NCI-H748 treated with DMSO at 0.1 percent for 48 hours (cell line): ENCODE measurements at places on chromosomes 7 and 10.

GRCh38 chr10:49631975-49632374 is 18.1 kb downstream of the CHAT start:
- no peak for DNase-seq

GRCh38 chr10:131210181-131210580 is 101.3 kb downstream of the TCERG1L start:
- no peak for DNase-seq

- no peak for DNase-seq
These were observed 14.1 kb upstream of the MYH16 start for GRCh38 chr7:99258501-99258900.

DNA sequence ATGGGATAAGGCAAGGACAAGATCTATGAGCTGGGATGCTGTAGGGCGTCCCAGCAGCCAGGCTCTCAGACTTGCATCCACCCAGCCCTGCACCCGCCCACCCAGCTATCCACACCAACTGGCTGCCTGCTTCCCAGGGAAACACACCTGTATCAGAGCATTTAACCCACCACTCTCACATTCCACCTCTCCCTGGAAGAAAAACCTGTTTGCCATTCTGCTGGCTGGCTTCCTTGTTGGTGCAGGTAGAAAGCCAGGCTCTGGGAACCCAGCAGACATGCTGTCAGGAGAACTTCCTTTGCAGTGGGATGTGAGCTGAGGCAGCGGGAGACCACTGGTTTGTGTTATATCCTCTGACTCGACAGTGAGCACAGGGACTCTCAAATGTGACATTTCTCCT is 67.0 kb downstream of the FAM241B start:
- no peak for DNase-seq

GRCh38 chr7:44891791-44892190 is 6.5 kb upstream of the PURB start:
- no peak for DNase-seq

DNA sequence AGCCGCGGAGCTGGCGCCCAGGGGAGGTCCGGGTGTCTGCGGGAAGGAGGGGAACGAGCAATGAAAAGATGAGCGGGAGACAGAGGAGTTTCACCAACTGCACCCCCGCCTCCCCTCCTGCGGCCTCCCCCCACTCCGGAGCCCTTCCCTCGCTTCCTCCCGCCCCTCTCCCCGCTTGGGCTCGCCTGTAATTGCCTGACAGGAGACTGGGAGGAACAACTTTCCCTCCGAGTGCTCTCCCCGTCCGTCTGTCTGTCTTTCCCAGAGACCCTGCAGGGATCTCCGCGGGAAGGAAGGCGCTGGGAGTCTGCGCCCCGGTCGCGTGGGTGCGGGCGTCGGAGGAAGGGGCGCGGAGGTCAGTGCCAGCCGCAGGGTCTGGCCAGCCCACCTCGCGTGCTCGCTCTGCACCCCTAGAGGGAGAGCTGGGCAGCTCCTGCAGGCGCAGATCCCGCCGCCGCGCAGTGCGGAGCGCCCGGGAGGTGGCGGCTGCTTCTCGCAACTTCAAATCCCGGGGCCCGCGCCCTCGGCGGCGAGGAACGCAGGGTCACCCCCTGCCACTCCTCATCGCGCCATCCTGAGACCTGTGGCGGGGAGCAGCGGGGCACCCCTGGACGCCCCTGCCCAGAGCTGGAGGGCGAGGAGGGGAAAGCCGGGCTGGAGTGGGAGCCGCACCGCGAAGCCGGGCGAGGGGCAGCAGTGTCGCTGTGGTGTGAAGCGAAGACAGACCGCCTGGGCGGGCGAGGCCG is 511 bp upstream of the NRP1 start:
- DNase-seq: peak; percentile 54

- no peak for DNase-seq
These were observed 227.7 kb downstream of the MGMT start for GRCh38 chr10:129694691-129695243.

- peak; percentile 85 for DNase-seq
These were observed 133.3 kb downstream of the VPS41 start for GRCh38 chr7:38775506-38776175.

- DNase-seq: no peak
These were observed 304.2 kb downstream of the RNLS start for GRCh38 chr10:88278912-88279311.

DNA sequence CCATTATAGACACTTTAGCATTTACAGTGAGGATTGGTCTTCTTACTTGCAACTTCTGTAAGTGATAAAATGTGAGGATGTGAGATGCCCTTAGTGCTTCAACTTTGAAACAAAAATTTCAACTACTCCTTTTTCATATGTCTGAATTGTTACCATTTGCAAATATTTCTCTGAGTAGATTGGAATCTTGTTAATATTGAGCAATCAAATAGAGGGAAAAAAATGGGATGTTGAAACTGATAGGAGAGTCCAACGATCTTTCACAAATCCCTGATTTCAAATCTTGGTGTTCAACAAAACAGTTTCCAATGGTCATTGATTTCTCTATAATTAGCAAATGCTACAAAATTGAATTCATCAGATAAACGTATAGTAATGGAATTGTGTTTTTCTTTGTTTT is 5.5 kb upstream of the SNX10 start:
- no peak for DNase-seq

- DNase-seq: no peak
These were observed 15.6 kb downstream of the COBL start for GRCh38 chr7:51300762-51301674.

DNA sequence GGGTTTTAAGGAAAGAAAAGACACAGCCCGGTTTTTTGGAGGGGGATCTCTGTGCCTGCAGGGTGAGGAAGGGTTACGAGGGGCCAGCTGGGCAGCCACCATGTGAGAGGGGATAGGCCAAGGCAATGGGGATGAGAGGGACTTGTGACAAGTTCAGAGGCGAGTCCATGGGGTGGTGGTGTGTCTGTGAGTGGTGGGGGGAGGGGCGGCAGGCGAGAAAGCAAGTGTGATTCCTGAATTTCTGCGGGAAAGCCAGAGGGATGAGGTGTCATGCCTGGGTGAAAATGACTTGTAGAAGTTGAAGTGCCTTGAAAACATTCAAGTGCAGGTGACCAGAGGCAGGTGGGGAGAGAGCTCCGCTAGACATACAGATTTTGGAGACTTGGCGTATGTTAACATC is 61.0 kb upstream of the RNF32 start:
- no peak for DNase-seq

DNA sequence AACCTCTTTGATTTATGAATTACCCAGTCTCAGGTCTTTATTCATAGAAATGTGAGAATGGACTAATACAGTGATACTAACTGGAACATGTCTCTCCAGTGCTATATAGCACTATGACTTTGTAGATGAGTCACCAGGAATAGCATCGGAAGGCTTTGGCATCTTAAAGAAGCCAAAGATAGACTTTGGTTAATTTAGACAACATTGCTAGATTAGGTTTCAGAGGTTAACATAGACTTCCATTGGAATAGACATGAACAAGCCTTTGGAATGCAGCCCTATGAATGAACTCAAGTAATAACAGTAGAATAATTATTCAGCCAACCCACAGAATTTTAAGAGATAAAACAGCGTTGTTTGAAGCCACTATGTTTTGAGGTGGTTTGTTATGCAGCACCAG is 169.2 kb downstream of the HGF start:
- no peak for DNase-seq

GRCh38 chr7:28054531-28055160 is 125.9 kb downstream of the JAZF1 start:
- DNase-seq: no peak

GRCh38 chr7:30053068-30053467 is 24.9 kb downstream of the PLEKHA8 start:
- DNase-seq: no peak

- no peak for DNase-seq
These were observed 1214.7 kb downstream of the SORCS3 start for GRCh38 chr10:105855791-105856190.

DNA sequence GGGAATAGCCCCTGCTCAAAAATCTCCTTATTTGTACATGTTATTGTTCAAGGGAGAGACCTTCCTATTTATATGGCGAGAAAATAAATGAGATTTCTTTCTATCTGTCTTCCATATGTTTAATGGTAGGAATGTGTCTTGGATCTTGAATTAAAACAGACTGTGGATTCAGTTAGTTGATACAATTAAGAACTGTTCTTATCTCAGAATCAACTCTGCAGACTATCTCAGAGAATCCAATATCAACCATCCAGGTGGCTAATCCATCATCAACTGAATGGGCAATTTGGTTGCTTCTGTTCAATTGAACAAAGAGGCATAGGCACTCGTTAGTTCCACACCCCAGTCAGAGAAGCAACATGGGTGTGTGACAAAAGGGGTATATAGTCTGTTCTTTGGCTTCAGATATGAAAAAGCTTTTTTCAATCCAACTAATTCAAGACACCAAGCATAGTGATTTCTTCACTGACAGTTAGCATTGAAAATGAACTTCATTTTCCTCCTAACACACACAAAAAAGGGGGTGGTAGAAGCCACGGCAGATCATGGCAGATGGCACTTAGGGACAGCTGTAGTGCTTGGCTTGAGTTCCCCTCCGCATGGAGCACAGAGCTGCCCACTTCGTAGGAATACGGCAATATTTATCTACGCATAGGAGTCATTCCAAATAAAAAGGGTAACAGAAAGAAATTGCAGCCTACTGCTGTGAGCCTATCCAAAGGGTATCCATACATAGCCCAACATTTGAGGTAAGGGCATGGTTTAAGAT is 135.9 kb downstream of the KIAA1217 start:
- DNase-seq: no peak

GRCh38 chr7:149456506-149457421 is 4.1 kb downstream of the ZNF777 start:
- no peak for DNase-seq

DNA sequence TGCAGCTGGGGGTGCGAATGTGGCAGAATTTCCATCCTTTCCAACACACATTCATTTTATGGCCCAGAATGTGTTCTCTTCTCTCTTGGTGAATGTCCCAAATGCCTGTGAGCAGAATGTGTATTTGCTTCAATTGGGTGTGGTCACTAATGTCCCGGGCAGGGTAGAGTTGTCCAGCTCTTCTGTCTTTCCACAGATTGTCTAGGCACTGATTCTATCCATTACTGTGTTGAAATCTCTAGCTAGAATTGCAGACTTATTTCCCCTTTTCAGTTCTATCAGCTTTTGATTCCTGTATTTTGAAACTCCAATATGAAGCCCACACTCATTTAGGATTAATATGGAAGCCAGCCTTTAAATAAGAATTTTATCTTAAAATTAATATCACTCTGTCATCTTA is 14.0 kb upstream of the AKR1E2 start:
- DNase-seq: no peak
